ENCODE measurements at places on chromosomes 2 and 18.

- H3K4me1 ChIP-seq: no peaks in the 10 kb centered on the region
- no peaks in the 10 kb centered on the region for H3K36me3 ChIP-seq
- H3K27ac ChIP-seq: no peak overlapping the region
- no peak for DNase-seq
These were observed 72.8 kb upstream of the MC4R start for GRCh38 chr18:60445341-60445740.

DNA sequence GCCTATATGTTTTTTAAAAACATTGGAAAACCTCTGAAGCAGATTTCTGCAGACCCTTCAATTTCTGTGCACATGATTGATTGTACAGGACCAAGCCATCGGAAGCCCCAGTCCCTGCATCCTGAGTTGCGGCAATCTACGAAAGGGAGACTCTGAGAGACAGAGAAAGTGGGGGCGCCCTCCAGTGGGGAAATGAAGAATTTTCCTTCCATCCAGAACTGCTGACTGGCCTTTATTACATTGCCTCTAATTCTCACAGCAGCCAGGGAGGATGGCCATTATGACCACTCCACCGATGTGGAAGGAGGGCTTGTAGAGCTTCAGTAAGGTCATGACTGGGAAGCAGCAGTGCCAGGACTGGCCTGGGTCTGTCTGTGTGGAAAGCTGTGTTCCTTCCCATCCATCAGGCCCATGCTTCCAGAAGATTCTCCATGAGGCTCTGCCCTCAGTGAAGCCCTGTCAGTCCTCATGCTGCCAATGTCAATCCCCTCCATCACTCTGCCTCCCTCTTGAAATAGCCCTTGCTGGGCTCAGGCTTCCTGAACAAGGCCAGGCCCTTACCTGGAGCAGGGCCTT lies 20.0 kb upstream of the RESP18 start:
- no peak overlapping the region for H3K4me3 ChIP-seq
- H3K4me1 ChIP-seq: no peaks in the 10 kb centered on the region
- H3K36me3 ChIP-seq: no peaks in the 10 kb centered on the region
- no peak overlapping the region for H3K27ac ChIP-seq
- peaks cover 93% of the 10 kb centered on the region for H3K27me3 ChIP-seq

- H3K27me3 ChIP-seq: no peaks in the 10 kb centered on the region
- no peak overlapping the region for H3K27ac ChIP-seq
- H3K4me1 ChIP-seq: no peaks in the 10 kb centered on the region
- no peak overlapping the region for H3K4me3 ChIP-seq
- no peak for DNase-seq
- no peaks in the 10 kb centered on the region for H3K36me3 ChIP-seq
These were observed 36.0 kb upstream of the ATIC start for GRCh38 chr2:215275824-215276223.

- peak overlapping the region; percentile 65 for H3K27ac ChIP-seq
- H3K36me3 ChIP-seq: no peaks in the 10 kb centered on the region
- no peak overlapping the region for H3K4me3 ChIP-seq
These were observed 1.3 kb upstream of the TANK start for GRCh38 chr2:161158882-161159281.

DNA sequence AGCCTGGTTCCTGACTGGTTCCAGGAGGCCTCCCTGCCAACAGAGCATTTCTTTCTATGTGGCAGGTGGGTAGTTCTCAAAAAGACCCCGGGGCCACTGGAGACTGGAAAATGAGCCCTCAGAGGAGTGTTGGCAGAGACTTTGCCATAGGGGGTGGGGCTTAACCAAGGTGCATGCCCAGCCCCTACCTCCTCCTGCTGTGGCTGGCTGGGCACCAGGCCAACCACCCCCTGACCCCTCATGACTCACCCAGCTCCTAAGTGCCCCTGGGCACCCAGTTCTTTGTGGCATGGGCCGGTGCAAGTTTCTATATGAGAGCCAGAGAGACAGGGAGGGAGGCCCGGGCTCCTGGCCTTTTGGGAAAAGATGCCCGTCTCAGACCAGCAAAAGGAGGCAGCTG lies 98.2 kb upstream of the SMAD2 start:
- no peak overlapping the region for H3K4me3 ChIP-seq
- H3K27me3 ChIP-seq: peaks cover 5% of the 10 kb centered on the region
- peaks cover 17% of the 10 kb centered on the region for H3K4me1 ChIP-seq
- H3K27ac ChIP-seq: no peak overlapping the region

DNA sequence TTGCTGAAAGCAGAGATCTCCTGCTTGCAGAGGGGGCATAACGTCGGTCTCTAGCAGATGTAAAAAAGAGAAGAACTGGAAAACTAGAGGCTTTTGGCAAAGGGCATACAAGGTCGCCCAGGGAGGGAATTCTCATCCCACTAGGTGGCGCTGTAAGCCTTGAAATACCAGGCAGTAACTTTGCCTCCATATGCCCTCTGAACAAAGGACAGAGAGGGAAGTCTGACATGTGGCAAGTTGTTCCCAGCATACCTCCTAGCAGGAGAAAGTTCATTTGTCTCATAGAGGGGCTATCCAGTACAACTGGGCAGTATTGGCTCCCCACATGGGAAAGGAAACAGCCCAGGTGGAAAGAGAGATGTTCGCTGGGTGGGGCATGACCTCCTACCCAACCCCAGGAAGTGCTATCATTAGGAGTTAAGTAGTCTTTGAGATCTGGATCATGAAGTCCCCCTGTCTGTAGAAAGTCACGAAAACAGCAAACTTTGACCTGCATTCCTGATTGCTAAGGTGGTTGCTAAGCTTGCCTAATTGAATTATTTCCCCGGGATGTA lies 39.9 kb downstream of the STK17B start:
- DNase-seq: no peak
- H3K36me3 ChIP-seq: peaks cover 67% of the 10 kb centered on the region

DNA sequence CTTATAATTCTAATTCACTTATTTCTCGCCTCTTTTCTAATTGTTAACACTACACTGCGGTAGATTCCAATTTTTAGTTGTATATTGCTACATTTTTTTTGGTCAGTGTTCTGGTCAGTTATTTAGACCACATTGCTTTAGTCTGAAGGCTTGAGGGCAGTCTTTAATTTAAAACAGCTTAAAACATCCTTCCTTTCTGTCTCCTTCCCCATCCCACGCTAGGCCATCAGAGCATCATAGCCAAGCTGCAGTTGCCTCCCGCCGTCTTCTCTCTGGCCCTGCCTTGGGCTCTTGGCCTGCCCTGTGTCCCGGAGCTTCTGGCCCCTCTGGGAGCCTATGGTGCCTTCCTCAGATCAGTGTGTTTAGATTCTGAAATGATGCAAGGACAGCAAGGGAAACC lies 52.6 kb upstream of the GLI2 start:
- peaks cover 48% of the 10 kb centered on the region for H3K27me3 ChIP-seq
- no peak overlapping the region for H3K4me3 ChIP-seq
- H3K27ac ChIP-seq: no peak overlapping the region
- H3K36me3 ChIP-seq: no peaks in the 10 kb centered on the region
- H3K4me1 ChIP-seq: peaks cover 7% of the 10 kb centered on the region
- no peak for DNase-seq

DNA sequence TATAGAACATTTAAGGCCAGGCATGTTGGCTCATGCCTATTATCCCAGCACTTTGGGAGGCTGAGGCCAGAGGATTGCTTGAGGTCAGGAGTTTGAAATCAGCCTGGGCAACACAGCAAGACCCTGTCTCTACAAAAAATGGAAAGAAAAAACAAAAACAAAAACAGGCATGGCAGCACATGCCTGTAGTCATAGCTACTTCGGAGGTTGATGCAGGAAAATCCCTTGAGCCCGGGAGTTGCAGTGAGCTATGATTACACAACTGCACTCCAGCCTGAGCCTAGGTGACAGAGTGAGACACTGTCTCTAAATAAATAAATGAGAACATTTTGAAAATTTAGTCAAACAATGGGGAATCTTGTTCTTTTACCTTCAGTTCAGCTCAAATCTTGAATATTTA lies 12.1 kb upstream of the YES1 start:
- no peak overlapping the region for H3K4me3 ChIP-seq
- H3K36me3 ChIP-seq: no peaks in the 10 kb centered on the region
- no peaks in the 10 kb centered on the region for H3K4me1 ChIP-seq
- no peaks in the 10 kb centered on the region for H3K27me3 ChIP-seq
- H3K27ac ChIP-seq: no peak overlapping the region
- DNase-seq: no peak

GRCh38 chr2:212736385-212736726 lies 197.8 kb upstream of the ERBB4 start:
- no peak for DNase-seq
- H3K36me3 ChIP-seq: no peaks in the 10 kb centered on the region
- no peak overlapping the region for H3K27ac ChIP-seq
- H3K4me1 ChIP-seq: peaks cover 2% of the 10 kb centered on the region

DNA sequence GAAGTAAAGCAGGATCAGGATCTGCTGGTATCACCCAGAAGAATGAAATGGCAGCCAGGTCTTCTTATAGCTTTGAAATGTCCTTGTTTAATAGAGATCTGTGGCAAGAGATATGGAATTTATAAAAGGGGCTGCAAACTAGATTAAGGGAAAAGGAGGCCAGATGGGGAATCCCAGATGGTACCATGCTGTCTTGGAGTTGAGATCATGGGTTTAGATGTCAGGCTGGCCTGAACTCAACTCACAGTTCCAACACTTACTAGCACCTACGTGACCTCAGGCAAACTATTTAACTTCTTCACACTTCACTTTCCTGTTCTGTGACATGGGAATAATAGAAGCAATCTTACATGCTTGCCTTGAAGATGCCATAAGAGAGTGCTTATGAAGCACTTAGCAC lies 188.2 kb downstream of the ALK start:
- H3K4me1 ChIP-seq: peaks cover 8% of the 10 kb centered on the region
- DNase-seq: no peak
- no peaks in the 10 kb centered on the region for H3K36me3 ChIP-seq
- no peak overlapping the region for H3K4me3 ChIP-seq

- no peak overlapping the region for H3K27ac ChIP-seq
- H3K4me1 ChIP-seq: no peaks in the 10 kb centered on the region
- no peaks in the 10 kb centered on the region for H3K27me3 ChIP-seq
These were observed 334.6 kb upstream of the SLC14A2 start for GRCh38 chr18:45280481-45281276.

- no peak for DNase-seq
- H3K27me3 ChIP-seq: no peaks in the 10 kb centered on the region
- peaks cover 12% of the 10 kb centered on the region for H3K4me1 ChIP-seq
- no peak overlapping the region for H3K4me3 ChIP-seq
- no peak overlapping the region for H3K27ac ChIP-seq
These were observed 224.1 kb downstream of the SH3RF3 start for GRCh38 chr2:109352898-109353689.

DNA sequence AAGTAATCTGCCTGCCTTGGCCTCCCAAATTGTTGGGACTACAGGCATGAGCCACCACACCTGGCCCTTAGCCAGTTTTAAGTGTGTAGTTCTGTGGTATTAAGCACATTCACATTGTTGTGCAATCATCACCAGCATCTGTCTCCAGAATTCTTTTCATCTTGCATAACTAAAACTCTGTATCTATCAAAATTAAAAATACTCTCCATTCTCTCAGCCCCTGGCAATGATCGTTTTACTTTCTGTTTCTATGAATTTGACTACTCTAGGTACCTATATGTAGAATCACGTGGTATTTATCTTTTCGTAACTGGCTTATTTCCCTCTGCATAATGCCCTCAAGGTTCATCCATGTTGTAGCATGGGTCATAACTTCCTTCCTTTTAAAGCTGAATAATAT lies 45.5 kb upstream of the CAVIN2 start:
- no peak overlapping the region for H3K4me3 ChIP-seq
- H3K4me1 ChIP-seq: peaks cover 30% of the 10 kb centered on the region
- peaks cover 6% of the 10 kb centered on the region for H3K36me3 ChIP-seq
- no peak for DNase-seq

GRCh38 chr2:199219551-199219950 lies 238.2 kb downstream of the SATB2 start:
- DNase-seq: no peak
- no peaks in the 10 kb centered on the region for H3K36me3 ChIP-seq
- no peaks in the 10 kb centered on the region for H3K4me1 ChIP-seq
- H3K27me3 ChIP-seq: no peaks in the 10 kb centered on the region

- H3K27me3 ChIP-seq: no peaks in the 10 kb centered on the region
- peaks cover 95% of the 10 kb centered on the region for H3K4me1 ChIP-seq
- no peak overlapping the region for H3K4me3 ChIP-seq
- H3K27ac ChIP-seq: no peak overlapping the region
These were observed 94.3 kb downstream of the RNF144A start for GRCh38 chr2:7011356-7012083.

GRCh38 chr2:118721817-118722551 lies 125.5 kb downstream of the EN1 start:
- no peak overlapping the region for H3K4me3 ChIP-seq
- no peak overlapping the region for H3K27ac ChIP-seq

GRCh38 chr2:44582363-44583008 lies 220.7 kb downstream of the CAMKMT start:
- peaks cover 10% of the 10 kb centered on the region for H3K4me1 ChIP-seq
- H3K27me3 ChIP-seq: no peaks in the 10 kb centered on the region
- DNase-seq: no peak
- H3K36me3 ChIP-seq: peaks cover 3% of the 10 kb centered on the region

DNA sequence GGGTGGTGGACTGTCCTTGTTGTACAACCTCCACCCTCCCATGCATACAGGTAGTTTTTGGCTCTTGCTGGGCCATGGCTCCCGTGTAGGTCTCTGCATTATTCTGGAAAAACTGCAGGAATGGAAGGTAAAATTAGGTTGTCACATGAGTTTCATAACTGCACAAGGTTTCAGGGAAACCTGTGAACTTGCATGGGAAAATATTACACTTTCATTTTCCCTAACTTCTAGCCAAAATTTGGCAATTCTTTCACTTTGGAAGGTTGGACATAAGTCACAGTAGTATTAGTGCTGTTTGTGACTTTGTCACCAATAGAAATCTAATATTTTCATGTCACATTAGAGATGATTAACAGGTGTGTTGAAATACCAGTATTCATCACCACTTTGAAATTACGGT lies 118.1 kb upstream of the MGAT5 start:
- H3K4me1 ChIP-seq: peaks cover 15% of the 10 kb centered on the region
- no peaks in the 10 kb centered on the region for H3K27me3 ChIP-seq
- no peaks in the 10 kb centered on the region for H3K36me3 ChIP-seq
- H3K4me3 ChIP-seq: no peak overlapping the region

- H3K36me3 ChIP-seq: peaks cover 9% of the 10 kb centered on the region
- no peak overlapping the region for H3K4me3 ChIP-seq
- no peak overlapping the region for H3K27ac ChIP-seq
- no peaks in the 10 kb centered on the region for H3K27me3 ChIP-seq
- no peak for DNase-seq
These were observed 43.2 kb downstream of the RPL31 start for GRCh38 chr2:101045330-101045729.

Data from mesothelial cell of epicardium (in vitro differentiated cells).